Stimulated activated naive CD8-positive, alpha-beta T cell treated with anti-CD3 and anti-CD28 coated beads, Interleukin-15, Interleukin-2, amounts not matched to agents 100 U/mL and 50 U/mL, for 24 hours (primary cell): ENCODE measurements at places on chromosomes 4 and X.

DNA sequence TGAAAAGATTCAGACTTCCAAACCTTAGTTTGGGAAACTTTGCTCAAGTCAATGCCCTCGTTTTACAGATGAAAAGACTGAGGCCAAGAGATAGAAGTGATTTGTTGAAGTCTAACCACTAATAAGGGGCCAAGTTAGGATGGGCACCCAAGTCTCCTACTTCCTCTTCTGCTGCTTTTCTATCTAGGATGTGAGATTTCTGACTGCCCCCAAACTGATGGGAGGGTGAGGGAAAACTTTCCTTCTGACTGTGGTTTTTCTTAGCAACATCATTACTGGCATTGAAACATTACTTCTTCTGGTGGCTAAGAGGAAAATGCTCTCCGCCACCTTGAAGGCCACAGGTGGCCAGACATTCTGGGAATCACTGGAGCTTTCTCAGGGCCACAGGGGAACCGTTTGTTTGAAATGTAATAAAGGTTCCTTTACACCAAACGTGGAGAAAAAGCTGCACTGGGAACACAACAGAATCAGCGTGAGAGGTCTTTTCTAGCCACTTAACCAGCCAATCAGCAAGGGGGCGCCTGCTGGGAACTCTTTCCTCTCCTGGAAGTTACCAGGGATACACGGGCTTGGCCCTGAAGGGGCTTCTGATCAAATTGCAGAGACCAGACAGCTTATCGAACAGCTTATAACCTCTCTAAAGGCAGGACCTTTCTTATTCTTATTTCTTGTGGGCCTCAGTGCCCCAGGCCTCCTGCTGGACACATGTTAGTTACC is 115.9 kb upstream of the TEX13D start:
- DNase-seq = no peak

DNA sequence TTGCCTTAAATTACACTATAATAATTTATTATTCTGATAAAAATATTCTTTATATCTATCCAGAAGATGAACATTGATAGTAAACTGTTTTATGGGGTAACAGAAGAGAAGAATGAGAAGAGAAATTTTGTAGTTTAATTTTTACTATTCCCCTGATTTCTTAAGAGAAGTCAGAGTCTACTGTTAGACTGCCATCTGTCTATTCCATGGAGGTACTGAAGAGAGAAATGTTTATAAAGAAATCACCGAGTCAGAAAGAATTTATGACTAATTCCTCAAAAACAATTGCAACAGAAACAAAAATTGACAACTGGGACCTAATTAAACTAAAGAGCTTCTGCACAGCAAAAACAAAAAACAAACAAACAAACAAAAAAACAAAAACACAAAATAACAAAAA is 149.9 kb downstream of the FGF16 start:
- DNase-seq = no peak

- no peak for DNase-seq
Measured at GRCh38 chr4:6845027-6845426, 62.5 kb downstream of the KIAA0232 start.

DNA sequence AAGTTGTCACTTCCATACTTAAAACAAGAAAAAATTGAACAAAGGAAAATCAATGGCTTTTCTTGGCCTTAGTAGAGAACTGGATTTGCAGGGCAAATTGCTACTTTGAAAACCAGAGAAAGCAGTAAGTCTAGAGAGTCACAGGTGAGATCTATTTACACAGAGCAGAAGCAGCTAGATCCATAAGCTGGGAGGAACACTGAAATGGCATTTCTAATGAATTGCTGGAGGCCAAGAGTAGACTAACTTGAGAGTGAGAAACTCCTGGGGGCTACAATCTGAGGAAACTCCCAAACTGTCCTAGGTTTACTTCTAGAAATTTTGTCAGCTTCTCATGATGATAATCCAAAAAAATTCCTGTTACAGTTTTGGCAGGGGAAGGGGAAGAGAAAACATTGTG is 133.3 kb downstream of the SPCS3 start:
- DNase-seq = no peak

DNA sequence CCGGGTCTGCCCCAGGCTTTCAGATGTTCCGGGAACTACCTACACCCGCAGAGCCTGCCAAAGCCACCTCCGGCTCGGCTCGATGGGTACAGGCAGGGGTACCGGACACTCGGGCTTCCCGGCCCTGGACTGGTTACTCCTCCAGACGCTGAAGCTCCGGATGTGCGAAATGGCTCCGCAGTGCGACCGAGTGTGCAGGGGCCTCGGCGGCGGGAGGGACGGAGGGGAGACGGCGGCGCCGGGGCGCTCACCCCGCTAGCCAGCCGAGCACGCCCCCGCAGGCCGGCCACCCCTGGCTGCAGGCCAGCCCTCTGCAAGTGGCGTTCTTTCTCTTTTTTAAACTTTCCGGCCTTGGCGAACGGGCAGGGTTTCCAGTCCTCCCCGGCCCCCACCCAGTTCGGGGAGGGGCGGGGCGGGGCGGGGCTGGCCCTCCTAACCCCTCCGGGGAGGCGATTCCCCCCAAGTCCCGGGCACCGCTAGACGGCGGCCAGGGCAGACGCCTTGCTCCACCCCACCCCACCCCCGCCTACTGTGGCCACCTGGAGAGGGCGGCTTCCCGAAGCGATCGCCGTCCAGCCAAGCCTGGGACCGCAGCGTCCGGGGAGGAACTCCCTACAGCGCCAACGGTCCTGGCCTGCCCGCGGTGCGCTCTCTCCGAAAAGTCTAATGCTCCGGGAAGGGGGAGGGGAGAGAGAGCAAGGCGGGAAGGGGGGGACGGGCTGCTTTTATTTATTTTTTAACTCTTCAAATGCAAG is 7.5 kb downstream of the BCOR start:
- DNase-seq = no peak
